Immature natural killer cell (primary cell): ENCODE measurements at places on chromosomes 13 and 19.

DNA sequence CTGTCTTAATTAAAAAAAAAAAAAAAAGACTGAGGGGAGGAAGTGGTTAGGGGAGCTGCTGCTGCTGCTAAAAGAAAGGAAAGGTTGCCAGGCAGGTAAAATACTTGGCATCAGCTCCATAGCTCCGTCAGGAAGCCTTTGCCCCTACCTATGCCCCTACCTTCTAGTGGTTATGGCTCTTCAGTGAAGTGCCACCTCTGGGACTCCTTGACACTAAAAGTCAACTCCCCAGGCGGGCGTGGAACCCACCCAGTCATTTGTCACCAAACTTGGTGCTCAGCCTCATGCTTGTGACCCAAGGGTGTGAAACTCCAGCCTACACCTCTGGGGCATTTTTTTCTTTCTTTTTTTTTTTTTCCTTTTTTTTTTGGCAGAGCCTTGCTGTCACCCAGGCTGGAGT, 4.9 kb upstream of the NECTIN2 start:
- no peak for DNase-seq

- DNase-seq, result no peak
Measured at GRCh38 chr13:34356686-34357434, 538.9 kb downstream of the RFC3 start.

DNA sequence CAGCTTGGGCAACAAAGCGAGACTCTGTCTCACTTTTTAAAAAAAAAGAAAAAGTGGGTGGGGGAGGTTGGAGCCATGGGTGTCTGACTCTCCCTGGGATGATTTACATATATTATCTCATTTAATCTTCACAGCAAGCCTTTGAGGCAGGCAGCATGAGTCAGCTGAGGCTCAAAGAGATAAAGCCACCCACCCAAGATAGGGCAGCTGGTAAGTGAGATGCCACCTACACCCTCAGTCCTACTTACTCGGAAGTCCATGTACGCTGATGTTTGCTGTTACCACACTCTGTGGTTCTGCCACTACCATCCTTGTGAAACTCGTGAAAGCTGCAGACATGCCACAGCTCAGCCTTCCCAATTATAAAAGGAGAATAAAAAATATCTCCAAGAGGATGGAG, 142.0 kb upstream of the TSHZ3 start:
- DNase-seq, result peak; percentile 32

DNA sequence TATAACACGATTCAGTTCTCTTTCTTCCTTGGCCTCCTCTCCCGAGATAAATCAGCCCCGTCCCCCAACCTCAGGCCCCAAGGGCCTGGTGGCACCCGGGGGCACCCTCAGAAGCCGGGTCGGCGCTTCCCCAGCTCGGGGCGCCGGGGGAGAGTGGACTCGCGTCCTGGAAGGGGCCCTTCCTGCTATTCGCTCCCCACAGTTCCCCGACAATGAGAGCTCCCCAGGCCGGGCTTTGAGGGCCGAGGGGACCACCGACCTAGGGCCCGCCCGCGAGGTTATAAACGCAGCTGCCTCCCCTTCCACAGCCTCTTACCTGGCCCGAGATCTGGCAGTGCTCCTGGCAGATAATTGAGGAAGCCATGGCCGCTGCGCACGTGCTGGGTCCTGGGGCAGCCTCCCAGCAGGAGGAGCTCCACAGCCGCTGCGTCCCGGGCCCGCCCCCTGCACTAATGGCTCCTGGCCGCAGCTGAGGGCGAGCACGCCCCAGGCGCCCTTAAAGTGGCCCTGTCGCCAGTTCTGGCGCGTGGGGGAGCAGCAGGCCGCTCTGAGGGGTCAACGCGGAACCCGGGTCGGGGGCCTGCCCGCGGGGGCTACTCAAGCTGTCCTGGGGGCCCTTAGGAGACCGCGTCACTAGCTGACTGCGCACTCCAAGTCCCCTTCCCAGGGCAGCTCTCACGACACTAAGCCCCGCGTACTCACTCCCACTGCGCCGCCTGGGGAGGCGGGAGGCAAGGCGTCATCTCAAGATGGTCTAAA, at the start of gene SOHLH2:
Gene SOHLH2, minus strand, starts transcription at position 394 of the 759 bp plus-strand sequence. Its CDS starts 30 bp downstream, at position 364.
- no peak for DNase-seq

DNA sequence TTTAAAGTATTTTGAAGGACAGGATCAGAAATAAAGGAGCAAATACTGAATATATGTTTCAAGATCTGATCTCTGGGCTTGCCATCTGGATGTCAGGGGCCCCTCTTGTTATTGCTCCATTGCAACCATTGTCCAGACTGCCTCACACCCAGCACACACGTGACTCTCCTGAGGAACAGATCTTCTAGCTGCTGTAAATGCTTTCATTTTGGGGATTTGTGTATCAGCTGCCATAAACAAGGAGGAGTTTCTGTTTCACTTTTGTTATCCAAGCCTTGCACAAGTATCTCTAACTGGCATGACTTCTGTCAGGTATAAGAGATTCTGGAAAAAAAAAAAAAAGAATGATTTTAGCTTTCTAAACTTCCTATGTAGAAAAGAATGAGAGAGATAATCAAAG, 1624.1 kb upstream of the PRR20A start:
- DNase-seq, result no peak

DNA sequence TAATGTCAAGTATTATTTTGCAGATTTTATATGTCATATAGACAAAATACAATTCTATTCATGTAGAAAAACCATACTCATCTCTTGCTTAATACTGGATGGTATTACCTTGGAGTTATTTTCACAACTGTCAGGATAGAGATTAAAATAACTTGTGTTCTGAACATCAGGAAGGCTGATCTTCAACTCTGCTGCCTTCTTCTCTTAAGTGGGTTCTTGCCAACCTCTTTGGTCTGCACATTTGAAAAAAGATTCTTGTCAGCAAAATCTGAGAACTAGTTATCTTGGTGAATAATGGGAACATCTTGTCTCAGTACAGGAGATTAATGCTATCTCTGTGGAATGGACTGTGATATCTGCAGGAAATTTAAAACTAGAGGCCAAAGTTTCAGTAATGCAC, 95.2 kb upstream of the FAM216B start:
- DNase-seq, result no peak

DNA sequence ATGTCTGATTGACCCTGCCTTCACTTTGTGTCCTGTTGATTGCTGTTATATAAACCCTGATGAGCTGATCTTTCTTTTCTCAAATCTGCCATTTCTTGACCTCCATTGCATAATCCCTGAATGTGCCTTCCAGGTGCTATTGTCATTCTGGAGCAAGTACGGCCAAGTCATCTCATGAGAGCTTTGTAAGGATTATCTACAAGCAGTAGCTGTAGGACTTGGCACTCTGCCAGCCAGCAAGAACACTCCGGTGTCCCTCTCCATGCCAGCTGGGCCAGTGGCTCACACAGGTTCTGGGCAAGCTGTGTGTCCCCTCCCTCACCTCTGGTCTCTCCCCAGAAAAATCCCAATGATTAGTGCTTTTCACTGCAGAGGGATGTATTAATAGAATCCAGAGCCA, 348.1 kb downstream of the FOXO1 start:
- no peak for DNase-seq

GRCh38 chr13:25422153-25422552, 50.4 kb downstream of the ATP8A2 start:
- DNase-seq, result no peak

DNA sequence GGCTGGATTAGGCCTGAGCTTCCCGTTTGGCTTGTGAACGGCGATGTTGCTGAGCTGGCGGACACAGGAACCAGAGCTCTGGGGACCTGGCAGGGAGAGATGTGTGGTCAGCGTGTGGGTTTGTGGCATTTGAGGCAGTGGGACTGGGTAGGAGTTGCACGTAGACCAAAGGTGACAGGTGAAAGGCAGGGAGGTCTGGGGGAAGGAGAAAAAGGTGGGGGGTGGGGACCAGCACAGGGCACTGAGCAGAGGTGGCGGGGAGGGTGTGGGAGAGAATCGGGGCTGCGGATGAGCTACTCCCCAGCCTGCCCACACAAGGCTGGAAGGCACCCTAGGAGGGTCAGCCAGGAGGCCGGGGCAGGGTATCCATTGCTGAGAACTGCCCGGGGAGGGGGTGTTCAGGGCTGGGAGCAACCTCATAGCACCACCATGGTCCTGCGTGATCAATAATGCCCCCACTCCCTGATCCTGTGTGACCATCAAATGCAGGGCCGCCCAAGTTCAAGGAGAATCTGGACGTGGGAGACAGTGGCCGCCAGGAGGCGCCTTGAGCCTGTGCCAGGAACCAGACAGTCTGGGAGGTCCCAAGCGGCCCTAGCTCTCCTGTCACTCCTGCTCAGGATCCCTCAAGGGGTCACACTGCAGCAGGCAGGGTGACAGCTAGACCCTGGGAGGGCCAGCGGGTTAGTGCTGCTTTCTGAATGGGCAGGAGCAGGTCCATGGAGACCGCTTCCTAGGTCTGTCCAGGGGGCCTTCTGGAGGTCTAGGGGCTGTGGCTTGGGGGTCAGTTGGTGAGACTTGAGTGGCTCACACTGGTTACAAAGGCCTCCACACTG, 12.8 kb upstream of the SELENOW start:
- DNase-seq, result no peak

DNA sequence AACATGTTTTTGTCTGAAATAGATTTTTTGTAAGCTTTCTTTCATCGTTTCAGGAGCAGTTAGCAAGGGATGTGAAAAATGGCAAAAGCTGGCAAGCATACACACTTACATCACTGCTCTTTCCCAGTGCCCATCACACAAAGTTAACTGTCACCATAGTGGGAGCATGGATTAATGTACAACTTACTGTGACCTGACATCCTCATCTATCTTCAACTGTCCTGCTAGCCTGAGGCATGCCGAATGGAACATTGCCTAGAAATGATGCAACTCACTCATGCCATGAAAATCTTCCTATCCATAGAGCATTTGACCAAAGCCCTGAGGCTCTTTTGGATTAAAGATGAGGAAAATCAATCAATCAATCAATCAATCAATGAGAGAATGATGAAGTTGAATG, 491.7 kb upstream of the SLC10A2 start:
- DNase-seq, result no peak

DNA sequence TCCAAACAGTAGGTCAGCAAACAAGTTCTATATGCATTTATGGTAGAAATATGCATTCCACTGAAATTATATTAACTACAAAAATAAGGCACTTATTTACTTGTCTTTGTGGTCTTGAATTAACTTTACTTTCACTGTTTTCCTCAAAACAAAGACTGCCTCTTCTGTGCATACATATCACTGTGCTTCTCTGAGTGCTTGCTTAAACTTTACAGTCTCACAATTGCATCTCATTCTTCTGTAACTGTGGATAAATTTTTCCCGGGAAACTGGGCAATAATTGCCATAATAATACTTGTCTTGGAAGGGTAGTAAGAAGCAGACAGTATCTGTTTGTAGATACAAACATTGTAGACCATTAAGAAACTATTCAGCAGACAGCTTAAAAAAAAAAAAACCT, 38.4 kb downstream of the EFNB2 start:
- DNase-seq, result no peak

- DNase-seq, result peak; percentile 40
Measured at GRCh38 chr19:16066611-16067104, 9.6 kb upstream of the TPM4 start.

DNA sequence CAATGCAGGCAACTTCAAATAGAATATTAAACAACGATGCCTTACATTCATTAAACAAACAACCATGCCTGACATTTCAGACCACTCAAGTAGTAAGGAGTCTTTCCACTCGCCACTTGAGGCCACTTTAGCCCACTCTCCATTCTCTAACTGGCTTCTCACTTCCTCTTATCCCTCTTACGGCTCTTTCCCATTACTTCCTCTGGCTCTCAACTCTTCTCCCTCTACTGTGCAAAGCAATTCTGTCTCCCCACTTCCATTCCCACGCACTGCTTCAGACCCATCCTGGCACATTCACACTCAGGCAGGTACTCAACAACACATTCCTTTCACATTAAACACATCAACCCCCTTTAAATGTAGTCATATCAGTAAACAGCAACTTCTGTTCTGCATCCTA, 229.8 kb upstream of the IPO5 start:
- DNase-seq, result no peak

DNA sequence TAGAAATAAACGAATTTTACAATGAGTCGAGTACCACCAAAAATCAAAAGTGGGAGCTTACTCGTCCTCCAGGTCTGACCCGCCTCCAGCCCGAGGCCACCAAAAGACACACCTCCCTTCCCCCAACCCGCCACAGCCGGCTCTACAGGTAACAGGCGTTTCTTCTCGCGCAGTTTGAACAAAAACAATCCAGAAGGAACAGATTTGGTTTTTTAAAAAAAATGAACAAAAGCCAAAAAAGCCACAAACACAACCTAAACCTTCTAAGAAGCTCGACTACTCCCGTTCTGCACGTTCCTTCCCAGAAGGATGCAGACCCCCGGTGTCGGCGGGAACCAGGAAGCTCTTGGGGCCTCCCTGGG, 671 bp downstream of the ZDHHC20 start:
- DNase-seq, result peak; percentile 43

DNA sequence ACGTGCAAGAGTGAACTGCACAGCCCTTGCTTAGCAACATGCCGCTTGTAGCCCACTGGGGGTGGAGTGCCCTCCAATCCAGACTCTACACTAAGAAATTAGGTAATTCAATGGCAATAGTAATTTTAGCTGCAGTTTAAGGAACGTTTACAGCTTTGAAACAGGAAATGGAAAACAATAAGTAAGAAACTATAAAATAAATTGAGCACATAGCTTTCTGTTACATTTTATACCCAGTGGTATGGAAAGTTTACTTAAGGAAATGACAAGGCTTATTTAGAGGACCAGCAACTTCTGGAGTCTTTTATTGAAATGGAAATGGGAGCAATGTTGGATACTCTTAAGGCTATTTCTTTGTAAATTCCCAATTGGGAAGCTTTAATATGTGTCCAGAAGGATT, 373.2 kb downstream of the KCNRG start:
- no peak for DNase-seq

DNA sequence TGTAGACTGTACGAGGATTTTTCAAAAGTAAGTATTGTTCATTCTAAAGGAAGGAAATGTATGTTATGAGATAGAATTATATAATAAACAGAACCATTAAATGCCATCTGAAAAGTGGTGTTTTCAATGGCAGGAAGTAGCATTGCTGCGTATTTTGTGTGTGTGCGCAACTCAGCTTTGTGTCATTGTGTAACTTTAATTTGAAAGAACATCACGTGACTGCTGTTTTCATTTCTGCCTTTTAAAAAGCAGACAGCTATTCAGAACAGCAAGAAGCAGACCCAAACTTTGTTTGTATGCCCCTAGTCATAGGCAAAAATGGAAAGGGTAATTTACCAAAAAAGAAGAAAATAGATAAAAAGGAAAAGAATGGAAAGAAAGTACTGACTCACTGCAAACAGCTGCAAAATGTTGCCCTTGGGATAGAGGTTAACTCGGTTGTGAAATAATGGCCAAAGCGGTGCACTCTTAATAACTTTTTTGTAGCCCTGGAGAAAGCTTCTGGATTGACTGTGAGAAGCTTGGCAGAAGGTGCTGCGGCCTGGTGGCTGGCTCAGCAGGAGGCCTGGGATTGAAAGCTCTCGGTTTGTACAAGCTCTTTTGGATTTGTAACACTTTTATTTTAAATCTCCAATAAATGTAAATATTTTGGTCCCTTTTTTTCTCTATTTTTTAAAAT, 97.3 kb downstream of the GGACT start:
- no peak for DNase-seq

DNA sequence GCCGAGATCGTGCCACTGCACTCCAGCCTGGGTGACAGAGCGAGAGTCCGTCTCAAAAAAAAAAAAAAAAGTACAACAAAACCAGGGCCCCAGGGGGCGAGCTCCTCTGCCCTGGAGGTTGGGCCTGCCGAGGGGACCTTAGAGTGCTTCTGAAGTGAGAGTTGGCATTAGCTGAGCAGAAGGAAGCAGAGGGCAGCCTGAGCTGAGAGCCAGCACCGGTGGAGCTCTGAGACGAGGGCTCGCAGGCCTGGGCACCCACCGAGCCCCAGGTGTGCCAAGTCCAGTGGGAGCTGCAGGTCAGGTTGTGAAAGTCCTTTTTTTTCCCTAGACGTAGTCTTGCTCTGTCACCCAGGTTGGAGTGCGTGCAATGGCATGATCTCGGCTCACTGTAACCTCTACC, 46.0 kb downstream of the KDM4B start:
- DNase-seq, result no peak
